ENCODE measurements at places on chromosomes 13 and 19.

GRCh38 chr13:33483471-33483870 is 197.9 kb upstream of the STARD13 start:
- no peak for DNase-seq

DNA sequence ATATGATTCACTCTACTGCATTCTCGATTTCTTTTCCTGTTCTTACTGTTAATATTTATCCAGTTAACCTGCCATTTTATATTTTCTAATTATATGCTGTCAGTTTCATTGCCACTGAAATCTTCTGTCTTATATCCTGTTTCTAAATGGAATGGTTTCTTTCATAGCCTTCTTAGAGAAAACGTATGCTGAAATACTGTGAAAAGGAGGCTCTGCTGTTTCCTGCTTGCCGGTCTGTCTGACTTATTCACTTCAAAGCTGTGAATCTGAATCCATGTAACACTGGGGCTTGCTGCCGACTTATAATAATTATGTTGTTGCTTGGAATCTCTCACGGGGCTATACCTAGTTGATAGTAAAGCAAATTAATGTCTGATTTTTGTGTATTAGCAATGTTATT is 80.0 kb downstream of the GPR12 start:
- DNase-seq, result no peak

DNA sequence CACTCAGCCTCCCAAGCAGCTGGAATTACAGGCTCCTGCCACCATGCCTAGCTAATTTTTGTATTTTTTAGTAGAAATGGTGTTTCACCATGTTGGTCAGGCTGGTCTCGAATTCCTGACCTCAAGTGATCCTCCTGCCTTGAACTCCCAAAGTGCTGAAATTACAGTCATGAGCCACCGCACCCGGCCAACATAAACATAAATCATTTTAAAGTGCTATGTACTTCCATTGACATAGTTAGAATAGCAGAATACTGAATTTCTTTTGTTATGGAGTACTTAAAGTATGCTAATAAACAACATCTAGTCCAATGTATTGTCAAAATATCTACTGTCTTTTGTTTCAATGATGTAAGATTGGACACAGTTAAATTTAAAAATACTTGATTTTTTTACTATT is 539.0 kb downstream of the PCDH9 start:
- DNase-seq, result no peak

DNA sequence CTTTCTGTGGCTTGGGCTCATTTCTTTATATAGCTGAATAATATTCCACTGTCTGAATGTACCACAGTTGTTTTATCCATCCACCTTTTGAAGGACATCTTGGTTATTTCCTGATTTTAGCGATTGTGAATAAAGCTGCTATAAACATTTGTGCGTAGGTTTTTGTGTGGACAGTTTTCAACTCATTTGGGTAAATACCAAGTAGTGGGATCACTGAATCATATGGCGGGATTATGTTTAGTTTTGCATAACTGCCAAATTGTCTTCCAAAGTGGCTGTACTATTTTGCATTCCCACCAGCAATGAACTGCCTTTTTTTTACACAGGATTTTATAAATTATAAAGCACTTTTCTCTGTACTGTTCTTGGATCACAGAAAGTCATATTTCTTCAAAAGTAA is 13.7 kb upstream of the LRCH1 start:
- DNase-seq, result no peak

DNA sequence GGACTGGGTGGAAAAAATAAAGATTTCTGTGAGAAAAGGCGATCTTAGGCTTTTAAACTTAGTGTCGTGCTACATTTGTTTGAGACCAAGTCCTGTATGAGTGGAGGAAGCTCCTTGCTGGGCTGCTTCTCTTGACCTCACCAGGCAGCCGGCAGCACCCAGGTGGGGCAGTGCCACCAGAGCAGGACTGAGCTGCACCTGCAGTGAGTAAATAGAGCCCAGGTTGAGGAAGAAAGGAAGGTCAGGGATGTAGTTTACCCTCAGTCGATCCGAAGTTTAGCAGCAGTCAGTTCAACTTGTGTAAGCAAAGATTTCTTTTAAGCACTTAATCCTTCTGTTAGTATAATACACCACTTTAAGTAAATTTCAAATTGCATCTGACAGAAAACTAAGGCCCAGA is 13.6 kb downstream of the HNRNPM start:
- no peak for DNase-seq

- no peak for DNase-seq
These were observed 138.0 kb downstream of the MIPEP start for GRCh38 chr13:23751195-23751594.

- no peak for DNase-seq
These were observed 615.9 kb downstream of the TBC1D4 start for GRCh38 chr13:74866101-74866500.

GRCh38 chr13:111114362-111115060 is 599 bp upstream of the ARHGEF7 start:
- DNase-seq, result no peak

- DNase-seq, result no peak
These were observed 145.7 kb downstream of the MIPEP start for GRCh38 chr13:23743278-23744076.

Measured in cerebellar nuclear complex (tissue), 1 donor.